ENCODE measurements at places on chromosomes 2 and 18.
A peak's percentile ranks its signal among the peaks of the same experiment; 100 is the strongest.

DNA sequence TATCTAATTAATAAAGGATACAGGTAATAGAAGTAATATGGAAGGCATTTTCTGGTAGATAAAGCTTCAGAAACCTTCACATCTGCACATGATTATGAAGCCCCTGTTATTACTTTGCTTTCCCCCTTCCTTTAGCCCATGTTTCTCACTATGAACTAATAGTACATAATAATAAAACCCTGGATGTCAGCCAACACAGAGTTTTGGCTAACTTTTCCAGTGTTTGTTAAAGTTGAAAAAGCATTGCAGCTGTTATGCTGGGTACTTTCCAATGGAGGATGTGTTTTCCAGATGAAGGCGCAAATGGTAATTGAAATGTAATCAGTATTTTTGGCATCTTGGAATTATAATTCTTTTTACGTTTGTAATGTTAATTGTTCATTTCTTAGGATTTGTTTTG is 43.5 kb downstream of the SPTBN1 start:
- peaks cover 55% of the 10 kb centered on the region for H3K4me1 ChIP-seq
- H3K27ac ChIP-seq = no peak overlapping the region
- H3K27me3 ChIP-seq = no peaks in the 10 kb centered on the region
- no peak for DNase-seq

DNA sequence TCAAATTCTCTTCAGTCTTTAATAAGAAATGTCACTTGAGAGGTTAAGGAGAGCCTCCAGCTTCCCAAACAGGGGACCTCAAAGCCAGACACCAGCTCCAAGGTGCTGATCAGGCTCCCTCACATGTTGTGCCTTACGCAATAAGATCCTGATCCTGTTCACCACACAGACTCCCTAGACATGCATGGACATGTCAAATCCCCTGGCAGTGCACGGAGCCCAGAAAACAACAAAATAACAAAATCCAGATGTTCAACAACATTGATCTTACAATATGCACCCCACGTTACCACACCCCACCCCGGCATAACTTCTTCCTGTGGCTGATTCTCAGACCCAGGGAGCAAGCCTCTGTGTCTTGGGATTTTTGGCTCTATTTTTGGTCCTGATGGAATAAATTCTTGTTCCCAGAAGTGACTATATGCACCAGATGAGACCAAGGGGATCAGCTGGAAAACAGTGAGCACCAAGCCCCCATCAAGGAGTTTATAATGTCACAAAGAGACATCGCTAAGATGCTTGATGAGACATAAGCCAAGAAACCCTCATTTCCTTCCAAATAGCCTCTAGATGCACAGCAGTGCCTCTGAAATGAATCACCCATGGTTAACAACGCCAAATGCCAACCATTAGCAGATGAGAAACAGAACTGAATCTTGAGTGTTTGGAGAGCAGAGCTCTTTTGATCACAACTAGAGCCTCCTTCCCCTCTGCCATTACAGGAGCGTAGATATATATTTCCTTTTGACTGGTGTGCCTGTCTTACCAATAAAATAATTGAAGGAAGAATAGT is 198.2 kb downstream of the PRKCE start:
- no peak overlapping the region for H3K27ac ChIP-seq
- no peak for DNase-seq
- no peaks in the 10 kb centered on the region for H3K4me1 ChIP-seq
- no peak overlapping the region for H3K4me3 ChIP-seq

- H3K4me3 ChIP-seq = peak overlapping the region; percentile 86
- H3K4me1 ChIP-seq = peaks cover 54% of the 10 kb centered on the region
- H3K27ac ChIP-seq = peak overlapping the region; percentile 42
- H3K27me3 ChIP-seq = no peaks in the 10 kb centered on the region
- DNase-seq = no peak
Observed at GRCh38 chr2:36354811-36355150, 797 bp upstream of the CRIM1 start.

DNA sequence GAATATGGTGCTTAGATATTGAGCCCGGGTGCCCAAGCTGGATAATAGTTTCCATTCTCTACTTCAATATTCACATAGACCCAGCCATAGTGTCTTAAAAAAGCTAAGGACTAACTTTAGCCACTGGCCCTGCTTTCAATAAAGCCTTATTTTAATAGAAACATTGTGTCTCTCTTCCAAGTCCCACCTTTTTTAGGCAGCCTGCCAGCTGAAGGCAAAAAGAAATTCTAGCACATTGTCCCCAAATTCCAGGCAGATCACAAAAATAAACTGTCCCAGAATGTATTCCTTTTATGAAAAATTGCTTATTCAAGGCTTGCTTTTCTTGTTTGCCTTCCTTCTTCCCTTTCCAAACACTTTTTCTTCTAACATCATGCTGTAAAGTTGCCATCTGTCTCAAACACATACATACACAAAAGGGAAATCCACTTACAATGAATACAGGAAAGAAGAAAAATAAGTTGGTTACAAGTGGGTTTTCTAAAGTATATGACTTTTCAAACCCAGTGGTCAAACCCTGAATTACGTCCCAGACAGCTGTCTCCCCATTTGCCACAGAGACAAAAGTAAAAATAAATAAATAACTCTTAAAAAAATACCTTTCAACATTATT is 778.5 kb downstream of the BCL11A start:
- no peaks in the 10 kb centered on the region for H3K36me3 ChIP-seq
- no peak overlapping the region for H3K4me3 ChIP-seq
- no peaks in the 10 kb centered on the region for H3K4me1 ChIP-seq
- no peaks in the 10 kb centered on the region for H3K27me3 ChIP-seq
- H3K27ac ChIP-seq = no peak overlapping the region

DNA sequence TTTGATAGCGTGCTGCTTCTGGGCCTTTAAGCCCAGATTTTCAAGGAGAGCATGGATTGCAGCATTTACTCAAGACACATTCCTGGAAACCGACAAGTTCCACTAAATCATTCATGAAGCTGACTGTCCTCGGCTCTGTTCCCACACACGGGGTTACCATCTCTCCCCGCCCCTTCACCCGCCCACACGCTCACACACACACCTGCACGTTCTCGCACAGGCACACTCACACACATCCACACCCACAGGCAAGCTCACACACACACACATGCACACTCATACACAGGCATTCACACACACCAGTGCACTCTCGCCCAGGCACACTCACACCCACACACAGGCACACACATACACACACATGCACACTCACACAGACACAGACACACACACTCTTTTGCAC is 150.0 kb upstream of the AGAP1 start:
- no peak for DNase-seq
- H3K27me3 ChIP-seq = peaks cover 28% of the 10 kb centered on the region
- H3K4me3 ChIP-seq = no peak overlapping the region
- no peaks in the 10 kb centered on the region for H3K4me1 ChIP-seq
- H3K36me3 ChIP-seq = no peaks in the 10 kb centered on the region

GRCh38 chr2:227877421-227878310 is 6.2 kb downstream of the DAW1 start:
- H3K27me3 ChIP-seq = no peaks in the 10 kb centered on the region
- 0 out of 2 replicates have a peak, but pooled peaks cover 6% of the 10 kb centered on the region for H3K4me1 ChIP-seq
- no peaks in the 10 kb centered on the region for H3K36me3 ChIP-seq
- no peak overlapping the region for H3K27ac ChIP-seq

DNA sequence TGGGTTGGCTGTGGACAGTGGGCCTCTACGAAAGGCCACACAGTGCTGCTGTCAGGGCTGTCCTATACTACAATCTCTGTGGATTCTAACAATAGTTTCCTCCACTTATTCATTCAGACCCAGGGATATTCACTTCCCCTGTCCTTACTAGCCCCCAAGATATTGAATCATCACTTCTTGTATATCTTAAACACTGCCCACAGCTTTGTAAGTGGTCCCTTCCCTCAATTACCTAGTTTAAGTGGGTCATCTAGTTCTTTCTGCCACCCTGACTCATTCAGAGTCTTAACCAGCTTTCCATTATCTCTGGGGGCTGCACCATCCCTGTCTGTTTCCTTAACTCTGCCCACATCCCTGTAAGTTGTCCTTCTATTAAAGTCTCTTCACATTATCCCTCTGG is 69.2 kb downstream of the CD28 start:
- no peaks in the 10 kb centered on the region for H3K36me3 ChIP-seq
- no peaks in the 10 kb centered on the region for H3K27me3 ChIP-seq
- H3K27ac ChIP-seq = no peak overlapping the region
- DNase-seq = no peak
- peaks cover 8% of the 10 kb centered on the region for H3K4me1 ChIP-seq

DNA sequence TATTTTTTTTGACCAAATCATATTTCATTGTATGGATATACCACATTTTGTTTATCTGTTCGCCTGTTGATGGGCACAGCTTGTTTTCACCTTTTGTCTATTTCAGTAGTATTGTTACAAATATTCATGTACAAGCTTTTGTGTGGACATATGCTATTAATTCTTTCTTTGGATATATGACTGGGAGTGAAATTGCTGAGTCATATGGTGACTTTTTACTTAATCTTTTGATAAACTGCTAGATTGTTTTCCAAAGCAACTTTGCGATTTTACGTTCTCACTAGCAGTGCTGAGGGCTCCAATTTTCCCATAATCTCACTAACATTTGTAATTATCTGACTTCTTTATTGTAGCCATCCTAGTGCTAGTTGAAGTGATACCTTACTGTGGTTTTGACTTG is 112.4 kb downstream of the CD8B2 start:
- H3K27ac ChIP-seq = no peak overlapping the region
- no peak for DNase-seq
- no peaks in the 10 kb centered on the region for H3K27me3 ChIP-seq
- H3K4me3 ChIP-seq = no peak overlapping the region
- H3K36me3 ChIP-seq = no peaks in the 10 kb centered on the region
- no peaks in the 10 kb centered on the region for H3K4me1 ChIP-seq

Measured in HepG2 (cell line).